Activated CD4-positive, alpha-beta T cell treated with anti-CD3 and anti-CD28 coated beads, Interleukin-2, amount 10 ng/mL, durations not matched to agents 7 days and 5 days (primary cell): ENCODE measurements at places on chromosomes 11 and 22.

DNA sequence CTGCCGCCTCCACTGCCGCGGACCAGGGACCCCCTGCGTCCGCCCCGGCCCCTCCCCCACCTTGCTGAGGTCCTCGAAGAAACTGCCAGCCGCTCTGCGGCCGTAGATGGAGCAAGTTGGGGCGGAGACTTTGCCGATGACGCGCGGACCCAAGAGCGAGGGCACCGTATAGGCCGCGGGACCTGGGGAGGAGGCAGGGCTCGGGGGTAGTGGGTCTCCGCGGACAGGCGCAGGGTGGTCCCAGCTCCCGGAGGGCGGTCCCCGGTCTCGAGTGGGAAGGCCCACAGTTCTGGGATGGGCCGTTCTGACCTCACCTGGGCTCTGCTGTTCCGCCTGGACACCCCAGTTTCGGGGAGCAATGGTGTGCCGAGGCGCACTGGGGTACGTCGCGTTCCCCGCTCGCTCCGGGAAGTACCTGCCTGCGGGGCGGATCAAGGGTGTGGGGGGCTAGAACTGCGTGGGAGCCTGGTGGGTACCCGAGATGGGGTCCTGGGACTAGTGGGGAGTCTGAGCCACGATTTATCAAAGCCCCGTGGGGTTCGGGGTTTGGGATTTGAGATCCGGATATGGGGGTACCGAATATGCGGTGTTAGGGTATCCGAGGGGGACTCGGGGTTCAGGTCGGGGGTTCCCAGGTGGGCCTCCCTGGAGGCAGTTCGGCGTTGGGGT is 1.2 kb upstream of the TYMP start:
- peaks cover 36% of the 10 kb centered on the region for H3K36me3 ChIP-seq
- H3K4me3 ChIP-seq = peak overlapping the region; percentile 96

DNA sequence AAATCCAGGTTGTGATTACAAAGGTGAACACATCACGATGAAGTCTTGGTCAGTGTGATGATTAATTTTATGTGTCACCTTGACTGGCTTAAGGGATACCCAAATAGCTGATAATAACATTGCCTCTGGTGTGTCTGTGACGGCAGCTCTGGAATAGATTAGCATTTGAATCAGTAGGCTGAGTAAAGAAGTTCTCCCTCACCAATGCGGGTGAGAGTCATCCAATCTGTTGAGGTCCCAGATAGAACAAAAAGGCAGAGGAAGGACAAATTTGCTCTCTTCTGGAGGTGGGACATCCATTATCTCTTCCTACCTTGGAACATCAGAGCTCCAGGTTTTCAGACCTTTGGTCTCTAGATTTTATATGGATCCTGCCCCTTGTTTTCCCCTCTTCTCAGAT is 856.2 kb upstream of the CCDC90B start:
- H3K36me3 ChIP-seq = no peaks in the 10 kb centered on the region
- no peak overlapping the region for H3K4me3 ChIP-seq
- DNase-seq = no peak
- no peak overlapping the region for H3K27ac ChIP-seq
- H3K27me3 ChIP-seq = no peaks in the 10 kb centered on the region

DNA sequence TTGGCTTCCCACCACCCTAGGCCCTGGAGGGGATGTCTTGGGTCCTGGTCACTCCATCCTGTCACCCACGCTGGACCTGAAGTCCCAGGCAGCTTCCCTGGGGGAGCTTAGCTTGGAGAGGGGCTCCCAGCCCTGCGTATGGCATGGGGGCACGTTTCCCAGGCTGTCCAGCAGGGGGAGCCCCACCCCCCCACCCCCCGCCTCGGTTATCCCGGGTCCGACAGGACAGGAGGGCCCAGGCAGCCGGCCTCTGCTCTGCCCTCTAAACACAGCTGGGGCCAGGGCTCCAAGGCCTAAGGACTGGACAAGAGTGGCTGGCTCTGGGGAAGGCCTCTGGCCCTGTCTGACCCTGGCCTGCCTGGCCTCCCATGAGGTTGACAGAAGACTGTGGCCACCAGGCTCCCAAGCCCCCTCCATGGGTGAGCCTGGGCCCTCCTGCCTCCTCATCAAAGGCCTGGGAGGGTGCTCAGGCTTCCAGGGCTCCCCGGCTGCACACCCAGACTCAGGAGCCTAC is 104.8 kb downstream of the NECTIN1 start:
- H3K4me3 ChIP-seq = no peak overlapping the region
- H3K4me1 ChIP-seq = no peaks in the 10 kb centered on the region
- peaks cover 3% of the 10 kb centered on the region for H3K27me3 ChIP-seq
- H3K36me3 ChIP-seq = no peaks in the 10 kb centered on the region
- no peak overlapping the region for H3K27ac ChIP-seq

DNA sequence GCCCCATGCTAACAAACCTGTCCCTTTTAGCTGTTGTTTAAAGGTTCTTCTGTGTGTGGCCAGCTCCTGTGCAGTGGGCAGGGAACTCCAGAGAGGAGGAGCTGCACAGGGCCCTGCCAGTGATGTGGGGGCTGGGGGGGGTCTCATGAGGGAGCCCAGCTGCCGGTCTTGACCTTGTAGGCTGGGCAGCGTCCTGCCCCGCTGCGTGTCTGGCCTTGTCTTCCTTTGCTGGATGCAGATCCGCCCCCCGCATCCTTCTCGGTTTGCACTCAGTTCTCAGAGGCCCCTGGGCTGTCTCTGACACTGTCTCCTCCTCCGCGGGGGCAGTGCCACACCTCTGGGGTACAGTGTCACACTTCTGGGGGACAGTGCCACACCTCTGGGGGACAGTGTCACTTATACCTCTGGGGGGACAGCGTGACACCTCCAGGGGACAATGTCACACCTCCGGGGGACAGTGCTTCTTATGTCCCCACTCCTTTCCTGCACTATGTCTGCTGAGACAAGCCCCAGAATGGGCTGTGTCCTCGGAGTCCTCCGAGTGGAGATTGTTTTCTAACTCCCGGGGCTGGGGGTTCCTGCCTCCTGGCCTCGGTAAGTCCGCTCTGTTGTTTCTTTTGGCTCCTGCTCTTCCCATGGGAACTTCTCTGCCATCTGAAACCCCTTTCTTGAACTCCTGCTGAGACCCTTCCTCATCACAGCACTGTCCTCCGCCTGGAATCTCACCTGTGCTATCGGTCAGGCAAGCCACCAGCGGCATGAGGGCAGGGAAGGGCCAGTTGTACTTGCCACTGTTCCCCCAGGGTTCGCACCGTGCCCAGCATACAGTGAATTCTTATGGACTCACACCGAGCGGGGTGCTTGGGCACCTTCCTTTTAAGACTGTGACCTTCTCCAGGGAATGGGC is 788.3 kb downstream of the TBC1D22A start:
- H3K27ac ChIP-seq = no peak overlapping the region
- H3K4me1 ChIP-seq = no peaks in the 10 kb centered on the region
- H3K27me3 ChIP-seq = no peaks in the 10 kb centered on the region
- no peak for DNase-seq
- H3K4me3 ChIP-seq = no peak overlapping the region
- H3K36me3 ChIP-seq = no peaks in the 10 kb centered on the region

- H3K27me3 ChIP-seq = peaks cover 9% of the 10 kb centered on the region
- no peaks in the 10 kb centered on the region for H3K36me3 ChIP-seq
- no peaks in the 10 kb centered on the region for H3K4me1 ChIP-seq
Measured at GRCh38 chr11:90242894-90243416, 20.1 kb upstream of the CHORDC1 start.

DNA sequence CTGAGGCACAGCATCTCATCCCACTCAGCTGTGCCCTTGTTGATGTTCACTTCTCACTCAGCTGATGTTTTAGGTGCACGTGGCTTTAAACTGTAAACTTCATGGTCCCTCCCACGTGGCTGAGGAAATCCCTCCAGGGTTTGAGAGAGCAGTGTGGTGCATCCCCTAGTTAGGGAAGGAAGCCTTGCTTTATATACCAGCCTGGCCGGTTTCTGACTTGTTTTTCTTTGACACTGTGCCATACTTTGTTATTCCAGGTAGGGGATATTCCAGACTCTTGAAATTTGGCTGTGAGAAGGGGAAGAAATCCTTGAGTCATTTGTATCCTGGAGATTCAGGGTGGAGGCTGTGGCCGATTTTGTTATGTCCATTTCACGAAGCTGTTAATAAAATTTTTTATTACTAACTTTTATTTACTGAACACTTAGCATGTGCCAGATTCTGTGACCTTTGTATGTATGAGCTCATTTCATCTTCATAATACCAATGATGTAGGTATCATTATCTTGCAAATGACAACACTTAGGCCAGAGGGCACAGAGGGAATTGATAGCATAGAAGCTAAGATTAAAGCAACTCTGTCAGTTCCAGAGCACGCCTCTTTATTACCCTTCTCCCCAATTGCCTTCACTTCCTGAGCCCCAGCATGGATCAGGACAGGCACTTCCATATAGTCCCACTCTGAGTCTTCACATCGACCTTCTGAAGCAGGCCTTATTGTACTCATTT is 116.6 kb downstream of the NAV2 start:
- no peak overlapping the region for H3K4me3 ChIP-seq
- no peak for DNase-seq
- peaks cover 4% of the 10 kb centered on the region for H3K27me3 ChIP-seq

GRCh38 chr11:79237703-79238102 is 203.1 kb downstream of the TENM4 start:
- H3K4me3 ChIP-seq = no peak overlapping the region
- H3K27me3 ChIP-seq = no peaks in the 10 kb centered on the region
- no peak for DNase-seq
- H3K36me3 ChIP-seq = no peaks in the 10 kb centered on the region

DNA sequence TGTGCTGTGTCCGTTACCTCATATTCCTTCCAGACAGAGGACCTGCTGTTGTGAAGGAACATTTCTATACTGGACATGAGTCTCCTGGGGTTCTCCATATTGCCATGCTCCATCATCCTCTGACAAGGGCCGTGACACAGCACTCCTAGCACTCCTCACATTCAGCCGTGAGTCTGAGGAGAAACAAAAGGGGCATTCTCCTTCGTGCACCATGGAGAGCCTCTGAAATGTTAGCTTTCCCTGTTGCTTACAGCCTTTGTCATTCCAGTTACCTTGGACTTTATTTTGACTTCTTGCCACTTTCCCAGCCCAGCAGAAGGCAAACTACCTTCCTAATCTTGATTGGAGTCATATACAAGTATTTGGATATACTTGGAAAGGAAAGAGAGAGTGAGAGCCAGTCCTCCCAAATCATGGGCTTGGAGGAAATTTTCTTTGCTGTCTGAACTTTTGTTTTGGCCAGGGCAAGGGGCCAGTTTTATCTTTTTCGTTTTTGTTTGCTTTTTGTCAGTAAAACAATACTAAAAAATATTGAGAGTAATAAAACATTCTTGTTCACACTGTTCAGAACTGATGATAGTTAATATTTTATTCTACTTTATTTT is 29.1 kb upstream of the TECTA start:
- no peaks in the 10 kb centered on the region for H3K4me1 ChIP-seq
- H3K27ac ChIP-seq = no peak overlapping the region
- peaks cover 15% of the 10 kb centered on the region for H3K36me3 ChIP-seq
- DNase-seq = no peak

DNA sequence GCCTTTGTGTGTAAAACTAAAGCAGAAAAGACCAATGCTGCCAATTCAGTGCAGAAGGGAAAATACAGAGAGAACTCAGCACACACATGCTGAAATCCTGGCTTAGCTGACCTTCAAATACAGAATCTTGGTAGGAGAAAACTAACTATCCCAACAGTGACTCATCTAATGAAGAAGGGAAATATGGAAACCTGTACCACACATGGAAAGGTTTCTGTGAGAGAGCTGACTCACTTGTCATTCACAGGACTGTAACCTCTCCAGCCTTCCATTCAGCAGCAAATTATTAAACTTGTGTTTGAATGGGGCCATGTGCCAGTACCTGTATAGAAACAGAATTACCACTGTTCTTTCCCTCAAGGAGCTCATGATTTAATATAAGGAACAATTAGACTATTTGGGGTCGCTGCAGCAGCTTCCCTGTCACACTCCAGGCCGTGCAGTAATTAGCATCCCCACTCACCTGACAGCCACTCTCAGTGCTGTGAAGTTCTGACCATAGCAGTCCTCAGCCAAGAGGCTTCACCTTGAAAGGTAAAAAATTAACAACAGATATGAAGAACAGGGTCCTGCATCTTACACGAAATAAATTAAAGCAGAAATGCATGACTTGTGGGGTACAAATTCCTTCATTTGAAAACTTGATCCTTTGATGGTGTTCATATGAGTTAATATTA is 53.9 kb downstream of the MSANTD4 start:
- no peaks in the 10 kb centered on the region for H3K4me1 ChIP-seq
- no peak overlapping the region for H3K27ac ChIP-seq
- no peaks in the 10 kb centered on the region for H3K27me3 ChIP-seq
- H3K36me3 ChIP-seq = no peaks in the 10 kb centered on the region

GRCh38 chr11:119584193-119585042 is 144.6 kb downstream of the NECTIN1 start:
- peaks cover 56% of the 10 kb centered on the region for H3K27me3 ChIP-seq
- H3K27ac ChIP-seq = no peak overlapping the region
- peaks cover 9% of the 10 kb centered on the region for H3K4me1 ChIP-seq

DNA sequence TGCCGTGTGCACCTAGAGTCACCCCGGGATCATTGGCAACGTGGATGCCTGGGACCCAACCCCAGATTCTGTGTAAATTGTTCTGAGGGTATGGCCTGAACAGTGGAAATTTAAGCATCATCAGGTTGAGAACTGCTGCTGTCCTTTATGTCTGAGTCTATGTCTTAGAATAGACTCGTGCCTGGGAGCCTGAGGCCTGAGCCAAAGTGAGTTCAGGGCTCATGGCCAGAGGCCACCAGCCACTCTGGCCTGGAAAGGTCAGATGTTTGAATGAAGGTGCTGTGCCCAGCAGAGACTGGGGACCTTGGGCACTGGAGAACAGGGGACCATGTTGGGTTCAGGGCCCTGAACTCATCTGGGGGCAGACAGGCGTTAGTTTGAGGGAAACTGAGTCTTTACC is 91.1 kb downstream of the MYO18B start:
- H3K4me3 ChIP-seq = no peak overlapping the region
- H3K36me3 ChIP-seq = no peaks in the 10 kb centered on the region
- no peak for DNase-seq
- H3K27ac ChIP-seq = no peak overlapping the region
- no peaks in the 10 kb centered on the region for H3K27me3 ChIP-seq

DNA sequence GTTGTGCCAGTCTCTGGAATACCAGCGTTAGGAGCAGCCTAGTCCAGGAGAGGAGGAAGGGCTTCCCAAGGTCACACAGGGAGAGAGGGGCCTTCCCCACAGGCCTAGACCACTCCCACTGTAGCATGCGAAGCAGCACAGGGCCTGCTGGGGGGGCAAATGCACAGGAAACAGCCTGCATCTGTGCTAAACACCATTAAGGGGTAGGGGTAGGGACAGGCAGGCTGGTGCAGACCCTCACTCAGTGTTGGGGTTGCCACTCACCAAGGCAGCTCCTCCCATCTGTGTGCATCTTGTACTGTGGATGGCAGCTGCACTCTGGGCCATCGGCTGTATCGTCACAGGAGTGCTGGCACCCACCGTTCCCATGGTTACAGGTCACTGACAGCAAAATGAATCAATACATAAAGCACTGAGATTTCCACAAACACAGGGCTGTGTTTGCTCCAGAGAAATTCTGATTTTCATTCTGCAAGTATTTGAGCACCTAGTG is 24.9 kb downstream of the SCUBE2 start:
- no peak for DNase-seq
- no peak overlapping the region for H3K27ac ChIP-seq
- H3K4me1 ChIP-seq = peaks cover 2% of the 10 kb centered on the region
